ENCODE measurements at places on chromosomes 11 and 22.

DNA sequence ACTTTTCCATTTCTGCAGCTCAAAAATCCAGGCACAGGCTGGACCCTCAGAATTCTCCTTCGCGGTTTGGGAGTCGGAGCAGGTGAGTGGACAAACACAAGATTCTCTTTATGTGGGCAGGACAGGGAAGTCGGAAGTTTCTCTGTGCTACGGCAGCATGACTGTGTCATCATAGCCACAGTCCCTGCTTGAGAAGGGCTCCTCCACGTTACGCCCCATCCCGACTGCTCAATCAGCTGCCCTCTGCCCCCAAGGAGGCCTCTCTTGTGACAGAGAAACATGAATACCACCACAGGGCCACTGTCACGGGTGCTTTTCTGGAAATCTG lies 89.0 kb upstream of the SHISAL1 start:
- no peak for DNase-seq

DNA sequence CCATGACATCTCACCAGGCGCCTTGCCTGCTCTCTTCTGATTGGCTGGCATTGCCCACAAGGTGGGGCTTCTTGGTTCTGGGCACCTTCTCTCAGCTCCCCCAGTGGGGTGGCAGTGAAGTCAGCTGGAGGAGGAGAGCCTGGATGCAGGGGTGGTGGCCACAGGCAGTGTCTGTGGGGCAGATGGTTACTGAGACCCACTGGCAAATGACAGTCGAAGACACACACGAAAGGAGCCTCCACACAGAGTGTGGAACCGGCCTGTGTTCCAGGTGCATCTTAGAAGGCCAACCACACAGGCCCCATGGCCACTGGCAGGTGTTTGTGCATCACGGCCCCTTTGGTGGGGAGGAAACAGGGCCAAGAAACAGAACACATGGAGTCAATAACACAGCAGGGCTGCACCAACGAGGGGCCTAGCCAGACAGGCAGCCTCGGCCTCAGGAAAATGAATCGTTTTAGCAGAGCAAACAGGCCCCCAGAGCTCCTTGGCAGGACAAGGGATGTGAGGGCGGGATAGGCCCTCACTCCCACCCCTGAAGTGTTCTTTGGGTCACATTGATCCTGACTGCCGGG lies 683.4 kb downstream of the TBC1D22A start:
- no peak for DNase-seq

DNA sequence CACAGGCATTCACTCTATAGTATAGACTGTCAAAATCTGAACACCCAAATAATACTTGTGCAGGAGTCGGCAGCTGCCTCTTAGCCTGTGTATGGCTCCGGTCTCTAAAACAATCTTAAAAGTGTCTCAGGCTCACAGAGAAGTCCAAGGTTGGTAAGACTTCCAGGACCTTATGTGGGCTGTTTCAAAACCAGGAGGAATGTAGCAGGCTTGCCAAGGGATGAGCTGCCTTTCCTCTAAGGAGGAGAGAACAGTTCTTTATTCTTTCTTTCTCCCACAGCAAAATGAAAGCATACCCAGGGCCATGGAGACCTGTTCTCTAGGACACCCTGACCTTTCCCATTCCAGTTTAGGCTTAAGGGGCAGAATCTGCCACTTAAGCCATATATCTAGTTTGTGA lies 176.5 kb downstream of the TRPC6 start:
- DNase-seq = no peak

DNA sequence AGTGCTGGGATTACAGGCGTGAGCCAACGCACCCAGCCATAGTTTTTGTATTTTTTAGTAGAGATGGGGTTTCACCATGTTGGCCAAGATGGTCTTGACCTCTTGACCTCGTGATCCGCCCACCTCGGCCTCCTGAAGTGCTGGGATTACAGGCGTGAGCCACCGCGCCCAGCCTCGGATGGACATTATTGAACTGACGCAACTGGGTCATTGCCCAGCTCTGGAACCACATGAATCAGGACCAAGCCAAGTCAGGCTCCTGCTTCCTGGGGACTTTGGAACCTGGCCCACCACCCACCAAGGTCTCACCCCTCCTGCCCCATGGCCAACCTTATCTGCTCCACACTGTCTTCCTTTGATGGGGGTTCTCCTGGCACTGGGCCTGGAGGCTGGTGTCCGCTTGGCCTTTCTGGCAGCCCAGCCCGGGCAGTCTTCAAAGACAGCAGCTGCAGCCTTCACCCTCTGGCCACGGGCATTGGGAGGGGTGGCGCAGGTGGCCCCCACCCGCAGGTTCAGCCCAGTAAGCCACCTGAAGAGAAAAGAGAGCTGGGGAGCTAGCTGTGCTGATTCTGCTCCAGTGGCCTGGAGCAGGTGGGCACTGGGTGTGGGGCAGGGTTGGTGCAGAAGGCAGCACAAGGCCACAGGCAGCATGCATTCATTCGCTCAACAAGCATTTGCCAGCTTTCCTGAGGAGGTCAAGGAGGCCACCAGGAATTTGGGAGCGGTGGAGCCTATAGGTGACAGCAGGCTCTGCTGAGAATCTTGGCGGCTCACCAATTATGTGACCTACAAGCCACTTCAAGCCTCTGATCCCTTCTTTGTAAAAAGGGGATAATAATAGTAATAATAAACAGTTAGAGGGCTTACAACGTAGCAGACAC lies 5.7 kb downstream of the CHADL start:
- DNase-seq = no peak

GRCh38 chr11:8242499-8243280 lies 21.0 kb downstream of the LMO1 start:
- no peak for DNase-seq

DNA sequence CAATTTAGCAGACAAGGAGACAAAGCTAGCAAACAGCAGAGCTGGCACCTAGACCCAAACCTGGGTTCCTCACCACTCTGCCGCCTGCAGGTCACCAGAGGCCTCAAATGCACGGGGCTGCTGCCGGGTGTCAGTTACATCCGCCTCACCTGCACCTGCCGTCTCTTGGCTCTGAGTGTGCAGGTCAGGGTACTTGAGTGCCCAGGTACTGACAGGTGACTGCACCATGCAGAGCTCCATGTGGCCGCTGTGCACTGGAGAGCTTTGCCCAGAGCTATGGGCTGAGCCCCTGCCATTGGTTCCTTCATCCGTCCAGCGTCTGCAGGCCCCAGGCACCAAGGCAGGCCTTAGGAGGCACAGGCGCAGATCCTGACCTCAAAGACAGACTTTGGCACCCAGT lies 35.0 kb downstream of the PDGFB start:
- no peak for DNase-seq

- peak; percentile 33 for DNase-seq
Observed at GRCh38 chr11:63767565-63768236, 874 bp downstream of the ZFTA start.

GRCh38 chr22:28500006-28500405 lies 179.6 kb downstream of the TTC28 start:
- DNase-seq = no peak

DNA sequence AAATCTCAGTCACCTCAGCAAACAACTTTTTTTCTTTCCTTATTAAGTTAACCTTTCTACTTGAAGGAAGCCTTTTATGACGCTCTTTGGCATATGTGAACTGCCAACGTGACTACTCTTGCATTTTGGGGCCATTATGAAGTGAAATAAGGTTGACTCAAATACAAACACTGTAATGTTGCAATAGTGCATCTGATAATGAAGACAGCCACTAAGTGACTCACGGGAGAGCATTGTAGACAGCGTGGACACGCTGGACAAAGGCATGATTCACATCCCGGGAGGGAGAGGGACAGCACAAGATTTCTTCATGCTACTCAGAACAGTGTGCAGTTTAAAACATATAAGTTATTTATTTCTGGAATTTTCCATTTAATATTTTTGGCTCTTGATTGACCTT lies 560.8 kb downstream of the ETS1 start:
- DNase-seq = no peak

- DNase-seq = no peak
Observed at GRCh38 chr11:69551963-69552362, 70.5 kb downstream of the LINC01488 start.

DNA sequence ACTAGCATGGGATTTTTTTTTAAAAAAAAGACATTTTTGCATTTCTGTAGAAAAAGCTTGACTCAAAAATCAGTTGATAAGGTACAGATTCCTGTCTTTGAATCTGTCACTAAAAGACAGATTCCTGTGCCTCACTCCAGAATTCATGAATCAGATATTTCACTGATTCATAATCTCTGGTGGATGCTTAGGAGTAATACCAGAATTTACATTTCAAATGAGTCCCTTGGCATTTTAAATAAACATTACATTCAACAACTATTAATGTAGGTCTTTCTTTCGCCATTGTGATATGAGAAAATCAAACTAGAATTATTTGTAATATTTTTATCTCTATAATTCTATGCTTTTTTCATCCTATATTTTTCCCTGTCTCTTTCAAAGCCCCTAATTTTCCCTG lies 128.3 kb downstream of the APIP start:
- DNase-seq = no peak

DNA sequence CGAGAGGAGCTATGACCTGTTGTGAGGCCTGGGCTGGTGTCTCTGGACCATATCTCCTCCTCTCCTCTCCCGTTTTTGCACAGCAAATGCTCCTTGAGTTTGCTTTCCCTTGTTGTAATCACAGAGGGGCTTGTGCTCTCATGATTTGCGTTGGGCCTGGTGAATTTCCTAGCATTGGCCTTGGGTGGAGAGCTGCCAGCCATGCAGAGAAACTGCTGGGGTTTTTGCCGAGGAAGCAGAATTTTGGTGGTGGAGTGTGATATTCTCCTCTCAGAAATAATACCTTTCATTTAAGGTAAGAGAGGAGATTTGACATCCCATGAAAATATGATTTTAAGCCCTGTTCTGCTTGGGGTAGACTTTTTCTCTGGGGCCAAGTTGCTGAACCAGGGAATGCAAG lies 175.7 kb upstream of the CADM1 start:
- no peak for DNase-seq

- no peak for DNase-seq
Observed at GRCh38 chr11:128726458-128727139, 32.7 kb downstream of the FLI1 start.

DNA sequence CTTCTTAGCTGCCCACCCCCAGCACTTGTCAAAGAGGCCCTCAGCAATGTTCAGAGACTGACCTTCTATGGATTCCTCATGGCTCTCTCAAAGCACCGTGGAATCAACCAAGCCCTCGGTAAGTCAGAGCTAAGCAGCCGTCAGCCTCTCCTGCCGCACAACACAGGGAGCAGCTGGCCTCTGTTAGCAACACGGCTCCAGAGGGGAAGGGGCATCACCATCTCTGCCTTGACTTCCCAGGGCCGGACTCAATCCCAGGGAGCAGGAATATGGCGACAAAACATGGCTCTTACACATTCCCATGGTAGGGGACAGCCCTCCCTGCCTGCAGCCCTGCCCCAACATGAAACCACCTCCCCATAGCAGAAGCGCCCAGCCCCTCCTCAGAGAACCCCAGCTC lies 18.9 kb downstream of the ARFGAP2 start:
- no peak for DNase-seq

- no peak for DNase-seq
Observed at GRCh38 chr11:77589521-77590193, at the start of gene AQP11. Gene AQP11, plus strand, starts transcription at chr11:77589953. Its CDS starts 40 bp downstream, at chr11:77589993.

DNA sequence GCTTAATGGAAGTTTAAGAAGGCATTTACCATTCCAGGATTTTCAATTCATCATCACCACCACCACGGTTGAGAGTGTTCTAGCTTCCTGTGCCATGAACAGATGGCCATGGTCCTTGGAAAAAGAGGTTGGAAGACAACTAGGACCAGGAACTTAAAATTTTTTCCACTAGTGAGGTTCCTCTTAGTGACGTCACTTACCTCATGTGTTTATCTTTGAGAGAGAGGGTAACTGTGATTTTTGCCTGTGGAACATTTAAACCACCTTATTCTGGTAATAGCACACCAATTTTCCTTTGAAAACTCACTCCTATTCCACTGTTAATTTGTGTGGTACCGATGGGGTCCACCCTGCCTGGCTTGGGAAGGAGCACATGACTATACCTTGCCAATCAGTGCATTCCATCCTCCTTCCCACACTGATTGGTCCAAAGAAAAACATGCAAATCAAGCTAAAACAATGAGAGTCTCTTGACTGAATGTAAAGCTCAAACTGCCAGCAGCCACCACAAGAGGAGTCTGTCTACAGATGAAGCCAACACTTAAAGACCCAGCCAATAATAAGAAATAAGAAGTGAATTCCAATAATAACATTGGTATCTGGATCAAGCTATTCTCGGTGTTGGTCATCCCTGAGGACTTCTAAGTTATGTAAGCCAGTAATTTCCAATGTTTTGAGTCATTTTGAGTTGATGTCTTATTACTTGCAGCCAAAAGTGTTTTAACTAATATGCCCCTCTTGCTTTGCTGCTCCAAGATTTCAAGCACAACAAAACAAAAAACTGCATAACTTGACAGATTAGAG lies 111.8 kb downstream of the MPPED2 start:
- no peak for DNase-seq

DNA sequence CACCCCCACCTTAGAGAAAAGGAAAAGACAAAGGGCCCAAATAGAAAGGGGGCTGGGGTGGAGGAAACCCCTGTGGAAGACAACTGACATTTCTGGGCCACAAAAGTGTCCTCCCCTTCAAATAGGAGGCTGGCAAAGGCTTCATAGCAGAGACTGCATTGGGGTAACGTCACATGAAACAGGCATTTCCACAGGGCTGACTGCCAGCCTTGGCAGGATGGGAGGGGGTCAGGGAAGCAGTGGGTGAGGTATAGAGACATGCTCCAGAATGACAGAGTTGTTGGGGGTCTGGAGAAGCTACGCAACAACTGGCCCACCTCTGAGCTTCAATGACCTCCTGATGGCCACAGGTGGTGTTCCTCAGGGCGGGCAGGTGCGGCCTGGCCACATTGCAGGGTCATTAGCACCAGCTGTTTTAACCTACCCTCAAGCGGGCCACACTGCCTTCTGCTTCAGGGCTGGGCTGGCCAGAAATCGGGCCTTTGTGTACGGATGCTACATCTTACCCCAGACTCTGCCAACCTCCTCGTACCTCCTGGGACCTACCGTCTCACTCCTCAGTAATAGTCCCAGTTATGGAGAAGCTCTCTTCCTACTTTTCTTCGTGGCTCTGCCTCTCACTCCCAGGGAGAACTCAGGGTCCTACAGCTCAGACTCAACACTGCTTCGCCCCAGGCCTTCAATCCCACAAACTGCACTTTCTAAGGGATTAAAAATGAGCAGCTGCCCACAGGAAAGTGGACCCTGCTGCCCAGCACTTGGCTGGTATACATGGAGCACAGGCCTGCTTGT lies 160.0 kb upstream of the NCAM1 start:
- no peak for DNase-seq

DNA sequence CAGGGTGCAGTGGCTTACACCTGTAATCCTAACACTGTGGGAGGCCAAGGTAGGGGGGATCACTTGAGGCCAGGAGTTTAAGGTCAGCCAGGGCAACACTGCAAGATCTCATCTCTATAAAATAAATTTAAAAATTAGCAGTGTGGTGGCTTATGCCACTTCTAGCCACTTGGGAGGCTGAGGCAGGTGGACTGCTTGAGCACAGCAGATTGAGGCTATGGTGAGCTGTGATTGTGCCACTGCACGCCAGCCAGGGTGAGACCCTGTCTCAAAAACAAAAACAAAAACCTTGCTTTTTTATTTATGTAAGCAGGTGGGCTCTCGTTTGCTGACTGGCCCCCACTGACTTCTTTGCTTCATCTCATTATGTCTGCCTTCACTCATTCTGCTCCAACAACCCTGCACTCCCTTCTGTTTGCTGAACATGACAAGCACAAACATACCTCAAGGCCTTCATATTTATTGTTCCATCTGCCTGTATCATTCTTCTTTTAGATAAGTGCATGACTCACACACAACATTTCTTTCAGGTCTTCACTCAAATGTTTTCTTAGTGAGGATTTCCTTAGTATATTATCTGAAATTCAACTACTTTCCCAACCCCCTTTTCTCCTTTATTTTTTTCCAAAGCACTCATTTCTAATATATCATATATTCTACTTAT lies 32.4 kb upstream of the CLNS1A start:
- DNase-seq = no peak

Measured in effector CD4-positive, alpha-beta T cell (primary cell).